B cell (primary cell): ENCODE measurements at places on chromosomes 1 and 21. TPM values are rescaled to one million over a fixed set of nuclear protein-coding genes. Genes with fewer than 3 reads are reported as not detected.

Gene TNFAIP8L2
- polyA plus RNA-seq: 5.5 and 9.1 TPM in 2 replicates

Gene GJA5
- not detected in 2 replicates for polyA plus RNA-seq

GRCh38 chr1:89863165-89863830 is 42.5 kb downstream of the LRRC8D start:
- DNase-seq: no peak

DNA sequence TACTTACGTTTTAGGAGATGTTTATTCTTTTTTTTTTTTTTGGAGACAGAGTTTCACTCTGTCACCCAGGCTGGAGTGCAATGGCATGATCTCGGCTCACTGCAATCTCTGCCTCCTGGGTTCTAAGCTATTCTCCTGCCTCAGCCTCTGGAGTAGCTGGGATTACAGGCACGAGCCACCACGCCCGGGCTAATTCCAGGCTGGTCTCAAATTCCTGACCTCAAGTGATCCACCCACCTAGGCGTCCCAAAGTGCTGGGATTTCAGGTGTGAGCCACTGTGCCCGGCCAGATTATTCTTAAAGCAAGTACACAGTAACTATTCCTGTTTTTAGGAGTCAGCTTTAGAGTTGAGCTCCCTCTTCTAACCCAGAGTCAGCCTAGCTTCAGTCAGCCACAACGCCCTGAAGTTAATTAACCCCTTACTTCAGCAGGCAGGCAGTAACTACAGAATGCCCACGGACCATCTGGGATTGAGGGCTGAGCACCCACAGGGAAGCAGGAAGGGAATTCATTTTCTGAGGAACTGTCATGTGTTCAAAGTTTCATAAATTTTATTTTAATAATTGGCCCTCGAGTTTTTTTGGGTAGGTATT is 5.3 kb upstream of the ID3 start:
- DNase-seq: no peak

Gene CRNN
- polyA plus RNA-seq: not detected in 2 replicates

Gene GJA9
- polyA plus RNA-seq: not detected in 2 replicates

Gene TSSK3
- polyA plus RNA-seq: 1.5 and 1.8 TPM in 2 replicates

Gene AVPR1B
- polyA plus RNA-seq: not detected in 2 replicates

- DNase-seq: no peak
Observed at GRCh38 chr1:111958851-111959250, 30.6 kb downstream of the KCND3 start.

DNA sequence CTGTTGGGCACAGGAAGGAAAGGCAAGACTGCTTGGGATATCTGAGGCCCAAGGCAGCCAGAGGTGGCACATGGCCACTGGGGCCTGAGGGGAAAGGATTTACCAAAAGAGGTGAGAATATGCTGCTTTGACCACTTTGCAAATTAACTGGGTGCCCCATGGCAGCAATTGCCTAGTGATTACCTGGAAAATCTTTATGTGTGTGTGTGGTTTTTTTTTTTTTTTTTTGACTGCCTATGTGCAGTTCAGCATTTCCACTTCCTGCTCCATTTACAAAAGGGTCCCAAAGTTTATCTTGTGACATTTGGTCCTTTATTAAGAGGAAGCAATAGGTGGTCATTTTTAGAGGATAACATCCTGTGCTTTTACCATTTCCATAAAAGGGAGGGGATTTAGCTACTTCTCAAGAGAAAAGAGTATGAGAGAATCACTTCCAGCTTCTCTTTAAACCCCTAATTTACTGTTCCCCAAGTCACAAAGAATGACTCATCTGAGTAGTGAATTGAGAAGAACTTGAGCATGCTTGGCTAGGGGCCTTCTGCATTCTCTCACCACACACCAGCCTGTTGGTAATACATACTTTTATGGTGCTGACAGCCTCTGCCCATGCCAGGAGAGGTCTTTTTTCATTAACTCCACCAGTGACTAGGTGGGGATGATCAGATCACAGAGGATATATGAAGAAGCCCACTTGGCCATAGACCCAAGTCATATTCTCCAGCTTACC is 52.1 kb downstream of the SYDE2 start:
- no peak for DNase-seq

- no peak for DNase-seq
Observed at GRCh38 chr1:145891143-145891542, 5.5 kb upstream of the ANKRD35 start.

DNA sequence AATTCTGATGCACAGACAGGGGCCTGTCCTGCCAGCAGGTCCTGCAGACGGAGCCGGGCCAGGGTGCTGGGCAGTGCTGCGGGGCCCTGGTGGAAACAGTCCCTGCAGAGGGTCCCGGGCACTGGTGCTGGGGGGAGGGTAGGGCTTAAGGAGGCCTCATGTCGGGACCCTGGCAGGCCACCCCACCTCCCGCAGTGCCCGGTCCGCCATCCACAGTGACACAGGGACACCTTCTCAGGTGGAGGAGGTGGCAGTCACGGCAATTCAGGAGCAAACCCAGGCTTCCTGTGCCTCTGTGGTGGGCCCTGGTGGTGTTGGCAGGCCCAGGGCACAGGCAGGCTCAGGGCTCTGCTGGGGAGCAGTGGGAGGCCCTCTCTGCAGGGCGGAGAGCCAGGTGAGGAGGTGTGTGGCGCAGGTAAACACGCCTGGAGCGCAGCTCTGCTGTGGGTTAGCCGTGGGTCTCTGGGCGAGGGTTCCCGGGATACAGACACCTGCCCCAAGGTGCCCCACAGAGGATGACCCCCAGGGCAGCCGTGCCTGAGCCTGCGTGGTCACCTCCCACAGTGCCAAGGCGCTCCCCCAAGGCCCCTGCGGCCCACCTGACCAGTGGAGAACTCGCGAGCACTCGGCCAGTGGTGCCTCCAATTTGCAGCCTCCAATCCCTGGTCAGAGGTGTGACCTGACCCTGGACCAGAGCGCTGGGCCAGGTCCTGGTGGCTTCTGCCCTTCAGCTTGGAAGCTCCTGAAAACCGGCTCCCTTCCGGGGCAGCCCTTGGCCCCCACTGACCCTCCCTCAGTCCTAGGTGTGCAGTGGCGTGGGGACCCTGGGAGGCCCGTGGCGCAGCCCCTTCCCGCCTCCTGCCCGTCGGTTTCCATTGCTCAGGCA is 19.2 kb downstream of the COL18A1 start:
- DNase-seq: no peak

- no peak for DNase-seq
Observed at GRCh38 chr1:155840386-155840785, 16.6 kb downstream of the GON4L start.

Gene MATN1
- 2.5 and 12.1 TPM in 2 replicates for polyA plus RNA-seq

DNA sequence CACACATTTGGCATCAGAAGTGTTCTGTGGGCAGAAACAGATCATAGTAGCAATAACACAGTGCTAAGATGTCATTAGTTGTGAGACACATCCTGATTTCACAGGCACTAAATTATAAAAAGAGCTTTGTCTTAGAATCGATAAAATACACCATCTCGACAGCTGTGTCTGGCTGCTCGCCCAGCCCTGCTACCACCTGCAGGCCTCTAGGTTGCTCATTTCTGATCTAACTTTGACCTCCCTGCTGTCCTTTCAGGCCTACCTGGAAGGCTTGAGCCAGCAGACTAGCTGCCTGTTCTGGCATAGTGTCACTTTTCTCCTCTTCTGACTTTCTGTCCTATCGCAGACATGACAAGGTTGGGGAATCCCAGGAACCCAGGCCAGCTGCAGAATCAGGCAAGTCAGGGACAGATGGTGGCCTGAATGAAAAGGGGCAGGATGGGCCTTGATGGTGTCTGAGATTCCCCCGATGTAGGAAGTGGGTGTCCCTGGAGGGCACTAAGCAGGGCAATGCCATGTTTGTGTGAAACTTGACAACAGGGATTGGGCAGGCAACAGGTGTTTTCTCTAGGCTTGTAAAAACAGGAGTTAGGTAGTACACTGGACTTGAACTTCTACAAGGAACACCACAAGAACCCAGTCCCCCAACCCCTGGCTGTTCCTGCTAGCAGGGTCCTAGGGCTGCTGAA is 66.6 kb upstream of the RHOU start:
- no peak for DNase-seq

GRCh38 chr21:36260030-36260787 is 59.8 kb upstream of the MORC3 start:
- peak; percentile 78 for DNase-seq
